COR-L47 (cell line): ENCODE measurements at places on chromosomes 5 and 9.

- DNase-seq = no peak
These were observed 215.7 kb downstream of the ARL15 start for GRCh38 chr5:54094706-54095105.

GRCh38 chr5:173834071-173834771 is 53.9 kb upstream of the CPEB4 start:
- no peak for DNase-seq

DNA sequence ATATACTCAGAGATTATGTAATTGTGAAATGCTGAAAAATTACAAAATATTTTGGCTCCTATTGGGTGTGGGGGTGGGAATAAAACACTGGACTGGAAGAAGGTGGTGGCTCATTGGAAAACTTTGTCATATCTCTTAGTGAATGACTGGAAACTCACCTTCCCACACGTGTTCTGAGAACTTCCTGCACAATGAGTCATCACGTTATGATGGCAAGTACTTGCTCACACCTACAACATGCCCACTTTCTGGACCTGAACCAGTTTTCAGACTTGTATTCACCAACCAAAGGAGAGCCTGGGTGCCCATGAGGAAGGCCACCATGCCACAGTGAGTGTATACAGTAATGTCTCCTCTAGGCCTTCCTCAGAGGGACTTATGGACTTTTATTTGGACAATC is 294.8 kb downstream of the ASTN2 start:
- no peak for DNase-seq

DNA sequence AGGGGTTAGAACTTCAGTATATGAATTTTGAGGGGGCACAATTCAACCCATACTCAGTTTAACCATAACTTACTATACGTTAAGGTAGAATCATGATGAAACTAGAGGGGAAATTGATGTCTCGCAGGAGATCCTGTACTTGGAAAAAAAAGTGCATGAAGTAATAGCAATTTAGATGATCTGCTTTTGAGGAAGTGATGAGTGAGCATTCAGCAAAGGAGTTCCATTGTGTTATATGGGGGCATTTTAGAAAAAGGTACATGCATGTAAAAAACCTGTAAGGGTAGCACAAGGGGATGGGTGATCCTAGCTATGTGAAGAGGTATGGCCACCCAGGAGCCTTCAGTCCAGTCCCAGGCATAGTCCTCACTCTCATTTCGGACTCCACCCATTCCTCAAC is 14.8 kb upstream of the TMC1 start:
- no peak for DNase-seq

DNA sequence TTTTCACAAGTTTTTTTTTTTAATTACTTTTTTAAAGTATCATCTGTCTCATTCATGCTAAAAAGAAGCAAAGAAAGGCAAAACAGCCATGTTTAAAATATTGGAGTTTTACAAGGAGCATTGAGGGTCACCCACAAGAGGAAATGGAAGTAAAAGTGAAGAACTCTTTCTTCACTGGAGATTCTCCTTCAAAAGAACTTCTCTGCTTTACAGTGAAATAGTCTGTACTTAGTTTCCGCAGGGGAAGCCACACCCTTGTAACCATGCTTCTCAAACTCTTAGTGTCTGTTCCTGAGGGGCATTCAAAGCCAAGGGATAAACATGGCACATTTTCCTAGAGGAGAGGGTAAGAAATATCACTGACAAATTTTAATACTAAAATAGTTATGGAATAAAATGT is 8.6 kb downstream of the C9orf72 start:
- DNase-seq = no peak
